SK-N-SH treated with all-trans-retinoic acid at 6 μM for 48 hours (cell line): ENCODE measurements at places on chromosomes 4 and X.

- ATAC-seq = no peak
Measured at GRCh38 chr4:18041114-18041513, 19.6 kb upstream of the LCORL start.

GRCh38 chr4:92199135-92199534 is 104.6 kb upstream of the GRID2 start:
- no peak for ATAC-seq

DNA sequence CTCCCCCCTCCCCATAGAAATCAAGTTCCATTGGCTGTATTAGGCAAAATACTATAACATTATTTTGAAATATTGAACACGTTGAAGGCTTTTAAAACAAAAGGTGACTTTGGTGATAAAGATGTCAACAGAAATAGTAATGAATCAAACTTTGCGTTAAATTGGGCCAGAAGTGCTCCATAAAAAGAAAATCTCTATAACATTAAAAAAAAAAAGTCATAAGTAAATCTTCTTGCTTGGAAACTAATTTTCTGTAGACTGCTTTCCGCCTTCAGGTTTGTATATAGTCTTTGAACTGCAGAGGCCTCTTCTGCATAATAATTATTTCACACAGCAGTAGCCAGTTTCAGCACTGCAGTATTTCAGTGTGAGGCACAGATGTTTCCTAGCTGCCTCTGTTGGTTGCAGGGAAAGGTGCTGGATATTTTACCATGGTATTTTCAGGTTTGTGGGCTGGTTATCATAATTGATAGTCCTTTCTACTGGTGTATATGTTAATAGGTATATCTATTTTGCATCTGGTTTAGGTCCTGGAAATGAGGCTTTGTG is 158.9 kb downstream of the KDM6A start:
- no peak for ATAC-seq

- ATAC-seq = no peak
Measured at GRCh38 chr4:74123065-74123728, 24.2 kb upstream of the CXCL2 start.

DNA sequence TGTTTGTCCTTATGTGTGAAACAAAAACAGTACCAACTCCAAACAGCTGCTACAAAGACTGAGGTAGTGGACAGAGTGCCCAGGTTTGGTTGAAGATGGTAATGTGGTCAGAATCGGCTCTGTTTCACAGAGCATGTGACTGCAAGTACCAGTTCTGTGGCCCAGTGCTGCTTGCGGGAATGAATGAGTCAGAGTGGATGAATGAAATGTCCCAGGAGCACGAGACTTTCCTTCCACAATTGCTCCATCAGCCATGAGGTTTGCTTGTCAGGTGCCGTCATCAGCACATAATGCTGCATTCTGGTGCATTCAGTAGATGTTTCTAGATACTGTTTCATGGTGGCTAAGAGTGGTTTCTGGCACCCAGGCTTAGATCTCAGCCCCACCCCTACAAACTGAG is 84.2 kb downstream of the GPR143 start:
- no peak for ATAC-seq
